ENCODE measurements at places on chromosomes 7 and 10.

DNA sequence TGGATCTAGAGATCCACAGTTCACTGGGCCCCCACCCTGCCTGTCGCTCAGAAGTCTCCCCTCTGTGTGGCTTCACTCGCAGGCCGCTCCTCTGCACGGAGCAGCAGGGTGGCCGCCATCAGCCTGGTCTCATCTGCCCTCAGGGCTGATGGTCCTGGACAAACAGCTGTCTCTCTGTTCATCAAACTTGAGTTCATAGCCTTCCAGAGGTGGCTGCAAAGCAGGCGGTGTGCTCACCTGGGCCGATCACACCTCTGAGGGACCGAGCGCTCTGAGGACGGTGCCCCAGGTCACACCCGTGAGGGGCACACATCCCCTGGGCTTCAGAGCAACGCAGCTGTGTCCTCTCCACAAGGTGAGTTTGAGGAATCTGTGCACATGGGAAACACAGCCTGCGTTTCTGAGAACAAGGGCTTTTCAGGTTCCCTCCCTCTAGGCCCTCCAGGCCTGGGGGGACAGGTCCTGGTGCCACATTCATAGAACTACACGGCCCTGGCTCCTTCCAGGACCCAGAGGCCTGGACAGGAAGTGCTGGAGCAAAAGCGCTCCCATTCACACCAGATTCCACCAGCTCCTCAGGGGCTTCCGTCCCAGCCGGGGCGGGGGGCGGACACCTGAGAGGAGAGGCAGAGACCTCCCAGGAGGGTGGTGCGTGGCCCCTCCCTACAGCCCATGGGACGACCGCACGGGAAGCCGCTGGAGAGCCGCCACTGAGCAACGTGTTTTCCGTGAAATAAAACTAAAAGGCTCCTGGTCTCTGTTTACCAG, 31.2 kb upstream of the FAM20C start:
- H3K36me3 ChIP-seq: no peaks in the 10 kb centered on the region
- H3K27me3 ChIP-seq: no peaks in the 10 kb centered on the region
- peaks cover 19% of the 10 kb centered on the region for H3K4me1 ChIP-seq
- DNase-seq: peak; percentile 48

DNA sequence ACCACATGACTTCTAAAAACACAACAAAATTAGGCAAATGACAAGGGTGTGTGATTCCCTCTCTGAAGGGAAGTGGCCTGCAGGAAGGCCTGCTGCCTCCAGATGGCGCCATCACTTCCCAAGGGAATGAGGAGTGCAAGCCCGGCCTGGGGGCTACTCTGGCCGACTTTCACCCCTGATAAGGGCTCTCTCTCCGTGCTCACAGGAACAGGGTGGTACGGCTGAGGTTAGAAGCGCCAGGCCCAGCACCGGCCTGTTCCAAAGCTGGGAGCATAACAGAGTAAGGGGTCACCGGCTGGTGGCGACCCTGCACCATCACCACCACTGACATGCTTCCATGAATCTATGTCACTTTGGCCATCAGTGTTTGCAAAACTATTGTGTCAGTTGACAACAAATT, 13.1 kb downstream of the RBP3 start:
- H3K27me3 ChIP-seq: no peaks in the 10 kb centered on the region
- no peak overlapping the region for H3K27ac ChIP-seq
- no peak overlapping the region for H3K4me3 ChIP-seq

GRCh38 chr10:90930971-90931871, 10.3 kb upstream of the ANKRD1 start:
- peak overlapping the region; percentile 3 for H3K4me3 ChIP-seq
- H3K36me3 ChIP-seq: no peaks in the 10 kb centered on the region
- no peaks in the 10 kb centered on the region for H3K27me3 ChIP-seq
- peaks cover 26% of the 10 kb centered on the region for H3K4me1 ChIP-seq

GRCh38 chr7:122467661-122468449, 163.3 kb upstream of the FEZF1 start:
- H3K27me3 ChIP-seq: no peaks in the 10 kb centered on the region
- no peak for DNase-seq
- no peak overlapping the region for H3K4me3 ChIP-seq
- H3K36me3 ChIP-seq: no peaks in the 10 kb centered on the region
- no peak overlapping the region for H3K27ac ChIP-seq

- H3K27ac ChIP-seq: no peak overlapping the region
- H3K4me3 ChIP-seq: no peak overlapping the region
- no peaks in the 10 kb centered on the region for H3K4me1 ChIP-seq
- no peaks in the 10 kb centered on the region for H3K27me3 ChIP-seq
- peak; percentile 58 for DNase-seq
Observed at GRCh38 chr10:61779950-61780659, 117.4 kb downstream of the CABCOCO1 start.

GRCh38 chr10:122468307-122468925, 7.1 kb downstream of the HTRA1 start:
- no peaks in the 10 kb centered on the region for H3K36me3 ChIP-seq
- H3K4me3 ChIP-seq: no peak overlapping the region
- peak overlapping the region; percentile 76 for H3K27ac ChIP-seq
- H3K27me3 ChIP-seq: no peaks in the 10 kb centered on the region
- peaks cover 24% of the 10 kb centered on the region for H3K4me1 ChIP-seq

DNA sequence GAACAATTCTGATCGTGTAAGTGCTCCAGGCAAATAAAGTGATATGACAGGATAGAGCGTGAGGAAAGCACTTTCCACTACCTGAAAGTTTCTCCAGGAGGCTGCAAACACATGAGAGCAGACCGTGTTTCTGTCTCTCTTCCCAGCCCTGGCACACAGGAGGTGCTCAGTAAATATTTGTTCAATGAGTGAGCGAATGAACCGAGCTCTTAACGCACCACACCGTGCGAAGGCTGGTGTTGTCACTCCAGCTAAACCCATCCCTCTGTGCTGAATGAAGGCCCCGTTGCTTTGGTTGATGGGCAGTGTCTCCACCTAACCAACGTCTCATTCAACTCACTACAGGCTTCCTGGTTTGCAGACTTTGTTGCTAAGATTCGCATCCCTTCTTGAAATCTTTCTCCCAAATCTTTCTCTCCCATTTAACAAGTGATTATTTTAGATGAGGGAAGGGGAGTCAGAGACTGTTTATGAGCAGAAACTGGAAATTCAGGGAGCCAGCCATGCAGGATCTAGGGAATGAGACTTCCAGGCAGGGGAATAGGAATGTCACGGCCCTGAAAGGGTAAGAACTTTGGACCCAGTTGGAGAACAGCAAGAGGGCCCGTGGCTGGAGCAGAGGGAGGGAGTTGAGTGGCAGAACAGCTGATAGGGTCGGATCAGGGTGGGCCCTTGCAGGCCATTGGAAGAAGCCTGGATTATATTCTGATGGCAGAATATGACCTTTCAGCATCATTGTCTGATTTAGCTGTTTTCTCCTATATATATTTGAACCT, 282.6 kb downstream of the CAMK1D start:
- no peaks in the 10 kb centered on the region for H3K36me3 ChIP-seq
- no peak overlapping the region for H3K27ac ChIP-seq
- DNase-seq: no peak
- no peak overlapping the region for H3K4me3 ChIP-seq

DNA sequence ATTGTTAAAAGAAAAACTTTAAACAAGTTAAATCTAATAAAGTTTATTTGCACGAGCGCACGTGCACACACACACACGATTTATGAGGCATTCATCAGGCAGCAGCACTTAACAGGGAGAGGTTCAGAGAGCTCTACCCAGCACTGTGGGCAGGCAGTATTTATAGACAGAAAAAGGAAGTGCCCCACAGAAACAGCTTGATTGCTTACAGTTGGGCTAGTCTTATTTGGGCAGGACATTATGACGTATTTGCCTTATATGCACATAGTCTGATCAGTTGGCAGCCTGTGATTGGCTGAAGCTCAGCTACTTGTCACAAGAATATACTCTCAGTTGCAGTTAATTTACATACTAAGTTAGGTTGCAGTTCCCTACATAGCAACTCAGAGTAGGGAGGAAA, 1.2 kb upstream of the SDHAF3 start:
- peaks cover 14% of the 10 kb centered on the region for H3K4me1 ChIP-seq
- H3K36me3 ChIP-seq: no peaks in the 10 kb centered on the region
- no peak overlapping the region for H3K4me3 ChIP-seq
- peaks cover 2% of the 10 kb centered on the region for H3K27me3 ChIP-seq
- H3K27ac ChIP-seq: no peak overlapping the region

GRCh38 chr10:86211691-86212390, 154.8 kb downstream of the GRID1 start:
- H3K4me3 ChIP-seq: no peak overlapping the region
- peak; percentile 34 for DNase-seq
- H3K27me3 ChIP-seq: no peaks in the 10 kb centered on the region

DNA sequence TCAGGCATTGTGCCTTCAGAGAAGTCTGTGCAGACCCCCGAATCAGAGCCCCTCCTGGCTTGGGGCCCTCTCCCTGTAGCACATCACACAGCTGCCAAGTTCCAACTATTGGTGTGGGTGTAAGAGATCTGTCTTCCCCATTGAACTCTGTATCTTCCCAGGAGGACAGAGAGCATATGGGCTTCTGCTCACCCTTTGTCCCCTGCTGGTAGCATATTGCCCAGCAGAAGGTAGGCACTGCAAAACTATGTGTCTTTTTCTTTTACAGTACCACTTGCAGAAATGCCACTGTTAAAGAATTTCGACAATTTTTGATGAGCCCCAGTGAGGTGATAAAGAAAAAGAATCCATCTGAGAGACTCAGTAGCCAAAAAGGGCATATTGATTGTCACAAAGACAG, 59.6 kb downstream of the NPY start:
- no peaks in the 10 kb centered on the region for H3K36me3 ChIP-seq
- H3K27ac ChIP-seq: no peak overlapping the region
- H3K27me3 ChIP-seq: no peaks in the 10 kb centered on the region
- H3K4me1 ChIP-seq: no peaks in the 10 kb centered on the region
- H3K4me3 ChIP-seq: no peak overlapping the region

- H3K27ac ChIP-seq: no peak overlapping the region
- no peaks in the 10 kb centered on the region for H3K36me3 ChIP-seq
- DNase-seq: no peak
- no peaks in the 10 kb centered on the region for H3K4me1 ChIP-seq
Observed at GRCh38 chr7:106535234-106535932, 125.6 kb downstream of the CCDC71L start.

GRCh38 chr7:44477063-44477830, 13.2 kb downstream of the NUDCD3 start:
- peak; percentile 49 for DNase-seq
- H3K27me3 ChIP-seq: no peaks in the 10 kb centered on the region
- peaks cover 55% of the 10 kb centered on the region for H3K36me3 ChIP-seq
- H3K4me3 ChIP-seq: no peak overlapping the region

GRCh38 chr10:109474812-109475211, 448.5 kb downstream of the XPNPEP1 start:
- no peaks in the 10 kb centered on the region for H3K4me1 ChIP-seq
- no peaks in the 10 kb centered on the region for H3K27me3 ChIP-seq
- H3K27ac ChIP-seq: no peak overlapping the region
- H3K36me3 ChIP-seq: no peaks in the 10 kb centered on the region

DNA sequence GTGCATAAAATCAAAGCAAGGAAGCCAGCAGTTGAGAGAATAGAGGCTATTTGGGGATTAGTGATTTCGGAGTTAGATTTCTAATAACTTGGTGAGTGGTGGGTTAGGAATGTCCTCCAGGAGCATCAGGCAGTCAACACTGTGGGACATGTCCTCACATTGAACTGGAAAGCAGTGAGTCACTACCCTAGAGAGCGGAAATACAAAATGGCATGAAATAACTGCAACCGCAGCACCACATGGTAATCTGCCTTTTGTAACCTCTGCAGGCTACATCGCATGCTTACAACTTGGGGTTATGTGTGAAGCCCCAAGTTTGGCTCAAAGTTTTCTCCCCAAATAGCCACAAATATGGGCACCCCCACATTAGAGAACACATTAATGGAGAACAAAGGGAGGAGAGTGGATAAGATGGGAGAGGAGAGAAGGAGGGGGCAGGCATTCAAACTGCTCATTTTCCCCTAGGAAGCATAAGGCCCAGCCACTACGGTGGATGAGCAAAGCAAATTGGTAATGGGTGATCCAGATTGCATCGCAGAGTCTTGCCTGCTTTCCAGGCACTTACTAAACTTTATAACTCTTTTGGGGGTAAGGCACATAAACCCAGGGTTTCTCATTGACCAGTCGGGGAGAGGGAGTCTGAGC, 22.0 kb upstream of the SLF2 start:
- H3K27me3 ChIP-seq: peaks cover 6% of the 10 kb centered on the region
- H3K27ac ChIP-seq: no peak overlapping the region
- DNase-seq: no peak
- H3K4me1 ChIP-seq: no peaks in the 10 kb centered on the region

GRCh38 chr10:132397671-132398565, 918 bp downstream of the PWWP2B start:
- H3K36me3 ChIP-seq: no peaks in the 10 kb centered on the region
- H3K4me3 ChIP-seq: peak overlapping the region; percentile 74
- peak; percentile 60 for DNase-seq

DNA sequence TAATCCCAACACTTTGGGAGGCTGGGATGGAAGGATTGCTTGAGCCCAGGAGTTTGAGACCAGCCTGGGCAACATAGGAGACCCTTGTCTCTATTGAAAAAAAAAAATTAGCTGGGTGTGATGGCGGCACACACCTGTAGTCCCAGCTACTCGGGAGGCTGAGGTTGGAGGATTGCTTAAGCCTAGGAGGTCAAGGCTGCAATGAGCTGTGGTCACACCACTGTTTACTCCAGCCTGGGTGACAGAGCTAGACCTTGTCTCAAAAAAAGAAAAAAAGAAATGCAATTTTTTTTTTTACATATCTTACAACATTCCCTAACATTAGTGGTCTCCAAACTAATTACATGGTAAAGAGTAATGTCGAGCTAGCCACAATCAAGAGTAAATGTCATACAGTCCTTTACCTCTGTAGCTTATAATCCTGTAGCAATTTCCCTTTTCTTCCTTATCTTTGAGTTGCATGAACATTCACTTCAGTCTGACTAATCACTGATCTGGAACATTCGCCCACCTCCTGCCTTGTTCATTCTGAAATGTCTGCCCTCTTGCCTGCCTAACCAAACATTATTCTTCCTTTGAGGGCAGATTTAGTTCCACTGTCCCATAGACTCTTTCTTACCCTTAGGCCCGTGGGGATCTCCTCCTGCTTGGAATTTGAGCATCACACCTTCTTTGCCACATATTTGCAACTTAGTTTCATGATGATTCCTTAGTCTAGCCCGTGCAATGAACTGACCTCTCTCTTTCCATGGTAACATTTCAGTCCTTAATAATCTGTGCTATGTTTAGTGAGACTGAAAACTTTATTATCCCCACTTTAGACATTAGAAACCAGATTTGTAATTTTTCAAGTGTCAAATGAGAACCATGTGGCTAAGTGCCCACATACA, 4.8 kb upstream of the VCL start:
- no peak overlapping the region for H3K4me3 ChIP-seq
- no peaks in the 10 kb centered on the region for H3K36me3 ChIP-seq
- DNase-seq: no peak
- no peaks in the 10 kb centered on the region for H3K27me3 ChIP-seq

DNA sequence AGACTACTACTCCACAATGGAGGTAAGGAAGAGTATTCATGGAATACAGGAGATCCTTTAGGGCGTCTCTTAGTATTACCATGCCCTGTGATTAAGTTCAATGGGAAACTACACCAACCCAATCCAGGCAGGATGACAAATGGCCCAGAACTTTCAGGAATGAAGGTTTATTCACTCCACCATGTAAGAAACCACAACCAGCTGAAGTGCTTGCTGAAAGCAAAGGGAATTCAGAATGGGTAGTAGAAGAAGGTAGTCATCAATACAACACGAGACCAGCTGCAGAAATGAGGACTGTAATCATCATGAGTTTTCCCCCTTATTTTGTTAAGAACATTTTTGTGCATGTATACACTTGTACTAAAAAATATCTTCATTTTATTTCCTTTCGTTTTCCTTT, 76.6 kb downstream of the GPR37 start:
- H3K4me3 ChIP-seq: no peak overlapping the region
- DNase-seq: no peak
- H3K27ac ChIP-seq: no peak overlapping the region
- H3K27me3 ChIP-seq: no peaks in the 10 kb centered on the region
- no peaks in the 10 kb centered on the region for H3K4me1 ChIP-seq
- no peaks in the 10 kb centered on the region for H3K36me3 ChIP-seq
